ENCODE measurements at places on chromosomes 5 and 9.

DNA sequence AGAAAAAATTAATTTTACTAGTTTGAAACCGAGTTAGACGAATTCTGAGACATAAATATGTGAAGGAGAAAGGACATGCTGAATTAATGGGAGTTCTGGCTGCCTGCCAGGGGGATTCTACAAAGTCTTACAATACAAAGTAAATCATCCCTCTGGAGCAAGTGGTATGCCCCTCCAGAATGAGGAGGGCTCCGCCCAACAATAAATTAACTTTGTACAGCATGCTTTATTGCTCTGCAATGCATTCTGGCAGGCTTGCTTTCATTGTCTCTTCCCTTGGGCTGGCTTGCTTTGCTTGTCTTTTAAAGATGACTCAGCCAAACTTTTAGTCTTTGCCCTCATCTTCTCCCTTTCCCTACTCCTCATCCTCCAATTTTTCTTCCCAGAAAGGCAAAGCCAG lies 11.7 kb upstream of the PCDHB1 start:
- DNase-seq = no peak

DNA sequence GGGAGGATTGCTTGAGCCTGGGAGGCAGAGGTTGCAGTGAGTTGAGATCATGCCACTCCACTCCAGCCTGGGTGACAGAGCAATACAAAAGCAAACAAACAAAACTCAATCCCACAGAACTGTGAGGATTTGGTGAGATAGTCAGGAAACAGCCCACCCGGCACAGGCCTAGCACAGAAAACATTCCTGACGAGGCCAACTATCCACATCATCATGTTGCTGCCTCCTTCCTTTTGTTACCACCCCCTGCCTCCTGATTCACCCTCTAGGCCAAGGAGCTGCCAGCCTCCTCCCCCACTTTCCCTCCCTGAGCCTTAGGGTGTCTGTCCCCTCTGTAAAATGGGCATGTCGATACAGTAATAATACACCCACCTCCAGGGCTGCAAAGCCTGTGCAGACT lies 39.0 kb downstream of the STK10 start:
- peak; percentile 85 for DNase-seq

DNA sequence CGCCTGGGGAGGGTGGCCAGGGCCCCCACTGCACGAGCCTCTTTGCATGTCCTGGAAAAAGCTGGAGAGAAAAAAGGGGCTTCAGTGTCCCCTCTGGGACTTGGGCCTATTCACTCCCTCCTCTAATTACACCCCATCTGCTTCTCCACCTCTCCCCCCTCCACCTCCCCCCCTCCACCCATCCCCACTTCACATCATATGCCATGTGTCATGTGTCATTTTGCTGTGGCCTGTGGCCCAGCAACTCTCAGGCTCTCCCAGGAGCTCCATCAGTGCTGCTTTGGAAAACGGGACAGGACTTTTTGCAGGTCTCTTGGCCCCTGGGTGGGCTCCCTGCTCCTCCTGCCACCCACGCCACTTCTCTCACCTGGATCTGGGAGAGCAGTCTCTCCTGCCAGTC lies 68.7 kb downstream of the NTNG2 start:
- DNase-seq = no peak

GRCh38 chr5:140588311-140589070 lies 23.9 kb downstream of the SLC35A4 start:
- DNase-seq = no peak

DNA sequence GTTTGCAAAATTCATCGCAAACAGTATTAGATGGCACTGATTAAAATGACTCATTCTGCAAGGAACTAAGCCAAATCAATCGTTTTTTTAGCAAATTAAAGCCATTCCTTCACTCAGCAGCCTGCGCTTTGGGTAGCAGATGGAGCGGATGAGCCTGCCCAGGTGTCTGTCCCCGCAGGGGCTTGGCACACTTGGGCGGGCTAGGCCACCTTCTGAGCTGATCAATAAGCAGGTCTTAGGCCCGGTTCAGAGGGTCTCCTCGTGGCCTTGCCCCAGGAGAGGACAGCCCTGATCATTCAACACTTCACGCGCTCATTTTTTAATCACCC lies 78.0 kb upstream of the FCN1 start:
- no peak for DNase-seq

DNA sequence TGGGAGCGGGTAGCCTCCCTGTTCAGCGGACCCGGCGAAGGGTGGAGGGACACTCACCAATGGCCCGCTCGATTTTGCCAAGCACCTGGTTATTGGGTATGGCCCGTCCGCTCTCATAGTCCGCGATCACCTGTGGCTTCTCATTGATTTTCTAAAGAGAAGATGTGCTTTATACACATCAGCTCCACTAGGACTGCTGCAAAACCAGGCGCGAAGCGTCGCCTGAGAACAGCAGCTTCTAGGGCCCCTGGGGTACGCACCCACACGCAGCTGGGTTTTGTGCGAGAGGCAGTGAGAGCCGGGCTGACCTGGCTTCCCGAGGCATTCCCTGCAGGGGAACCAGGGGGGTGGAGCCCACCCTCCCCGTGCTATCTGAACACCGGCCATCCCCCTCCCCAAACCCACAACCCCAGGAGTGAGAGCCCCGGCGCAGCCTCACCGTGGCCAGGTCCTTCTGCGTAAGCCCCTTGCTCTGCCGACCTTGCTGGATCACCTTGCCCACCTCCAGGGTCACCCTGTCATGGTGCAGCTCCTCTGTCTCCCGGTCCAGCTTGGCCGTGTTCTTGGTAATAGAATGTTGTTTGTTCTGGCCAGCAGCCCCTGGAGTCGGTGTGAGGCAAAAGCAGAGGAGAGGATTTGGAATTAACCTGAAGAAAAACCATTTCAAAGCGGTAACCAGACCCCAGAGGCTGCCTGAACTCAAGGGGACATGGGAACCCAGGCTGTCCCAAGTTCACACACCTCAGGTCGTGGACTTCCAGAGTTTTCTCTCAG lies 3.1 kb downstream of the EDF1 start:
- no peak for DNase-seq
